Spinal cord (tissue), 10 donors: ENCODE measurements at places on chromosomes 1 and 21. TPM values are rescaled to one million over a fixed set of nuclear protein-coding genes. Genes with fewer than 3 reads are reported as not detected.

GRCh38 chr1:156746728-156747631 is 4.5 kb downstream of the HDGF start:
- peak; percentile 89 for DNase-seq

DNA sequence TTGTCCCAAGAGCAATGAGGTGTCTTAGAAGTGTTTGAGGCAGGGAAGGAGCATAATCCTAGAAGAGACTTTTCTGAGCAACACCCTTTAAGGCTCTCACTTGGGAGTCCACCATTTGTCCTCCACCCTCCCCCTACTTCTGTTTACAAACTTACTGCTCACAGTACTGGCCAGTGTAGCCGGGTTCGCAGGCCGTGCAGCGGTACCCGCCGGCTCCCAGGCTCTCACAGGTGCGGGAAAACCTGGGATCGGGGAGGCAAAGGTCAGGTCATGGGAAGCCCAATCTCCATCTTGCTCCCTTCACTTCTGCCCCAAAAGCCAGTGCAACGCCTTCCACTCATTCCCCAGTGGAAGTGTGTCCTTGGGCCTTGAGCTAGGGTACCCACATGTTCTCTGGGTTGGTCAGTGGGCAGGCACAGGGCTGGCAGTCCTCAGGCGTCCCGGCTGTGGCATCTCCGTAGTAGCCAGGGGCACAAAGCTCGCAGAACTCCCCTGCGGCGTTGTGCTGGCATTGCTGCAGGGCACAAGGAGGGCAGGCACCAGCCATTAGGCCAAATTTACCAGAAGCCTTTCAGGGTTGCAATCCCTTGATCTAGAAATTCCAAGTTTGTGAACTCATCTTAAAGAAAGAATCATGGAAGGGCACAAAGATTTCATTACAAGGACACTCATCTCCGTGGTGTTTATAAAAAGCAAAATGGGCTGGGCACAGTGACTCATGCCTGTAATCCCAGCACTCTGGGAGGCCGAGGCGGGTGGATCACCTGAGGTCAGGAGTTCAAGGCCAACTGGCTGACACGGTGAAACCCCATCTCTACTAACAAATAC is 49.8 kb downstream of the LDLRAD2 start:
- DNase-seq, result no peak

DNA sequence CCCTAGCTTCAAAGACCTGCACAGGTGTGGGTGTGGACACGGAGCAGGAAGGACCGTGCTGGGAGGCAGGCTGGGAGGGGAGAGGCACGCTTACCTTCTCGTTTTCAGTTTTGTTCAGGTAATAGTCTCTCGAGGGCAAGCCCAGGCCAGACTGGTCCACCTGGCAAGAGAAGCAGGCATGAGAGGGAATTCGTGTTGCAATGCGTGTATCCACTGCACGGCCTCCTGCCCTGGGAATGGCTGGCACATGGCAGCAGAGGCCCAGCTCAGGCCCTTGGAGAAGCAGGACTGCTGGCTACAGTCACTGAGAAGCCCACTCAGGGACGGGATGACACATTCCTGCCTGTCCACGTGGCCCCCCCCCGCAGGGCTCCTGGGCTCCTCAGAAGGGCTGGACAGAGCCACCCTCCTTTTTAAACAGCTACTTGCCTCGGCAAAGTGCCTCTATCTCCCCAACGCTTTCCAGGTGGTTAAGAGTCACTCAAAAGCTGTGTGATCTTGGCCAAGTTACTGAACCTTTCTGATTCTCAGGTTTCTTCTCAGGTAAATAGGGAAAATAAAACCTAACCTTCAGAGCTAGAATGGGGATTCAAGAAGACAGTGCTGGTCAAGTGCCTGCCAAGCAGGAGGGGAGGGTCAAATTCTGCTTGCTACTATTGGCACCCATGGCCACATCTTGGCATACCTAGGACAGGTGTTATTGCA is 32.7 kb downstream of the ECE1 start:
- no peak for DNase-seq

- DNase-seq, result peak; percentile 54
Measured at GRCh38 chr1:198678301-198678836, 39.5 kb downstream of the PTPRC start.

Gene HAO2
- total RNA-seq, result not detected

Gene SPRR3
- not detected for total RNA-seq

DNA sequence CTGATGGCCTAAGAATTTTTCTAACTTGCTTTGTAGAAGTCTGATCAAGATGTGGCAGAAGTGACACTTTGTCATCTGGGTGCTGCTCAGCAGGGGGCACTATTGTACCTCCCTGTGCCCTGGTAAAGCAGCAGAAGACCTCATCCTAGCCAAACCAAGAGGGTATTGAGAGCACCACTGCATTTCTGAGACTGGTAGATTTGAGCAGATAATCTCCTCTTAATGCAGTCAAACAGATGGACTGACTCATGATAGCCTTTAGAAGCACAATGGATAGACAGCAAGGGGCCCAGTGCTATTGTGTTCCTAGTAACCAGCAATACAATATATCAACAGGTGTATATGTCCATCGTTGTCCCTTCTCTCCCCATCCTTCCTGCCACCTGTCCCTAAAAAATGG is 5.7 kb downstream of the TPM3 start:
- no peak for DNase-seq

DNA sequence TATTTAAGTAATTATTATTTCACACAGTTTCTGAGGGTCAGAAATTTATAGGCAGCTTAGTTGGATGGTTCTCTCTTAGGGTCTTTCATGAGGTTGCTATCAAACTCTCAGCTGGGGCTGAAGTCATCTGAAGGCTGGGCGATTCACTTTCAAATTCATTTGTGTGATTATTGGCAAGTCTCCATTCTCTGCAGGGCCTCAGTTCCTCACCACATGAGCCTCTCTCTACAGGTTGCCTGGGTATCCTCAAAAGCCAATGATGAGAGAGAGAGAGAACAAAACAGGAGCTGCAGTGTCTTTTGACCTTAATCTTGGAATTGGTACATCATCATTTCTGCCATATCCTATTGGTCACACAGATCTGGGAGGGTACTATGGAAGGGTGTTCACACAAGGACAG is 29.6 kb upstream of the COG2 start:
- DNase-seq, result no peak

DNA sequence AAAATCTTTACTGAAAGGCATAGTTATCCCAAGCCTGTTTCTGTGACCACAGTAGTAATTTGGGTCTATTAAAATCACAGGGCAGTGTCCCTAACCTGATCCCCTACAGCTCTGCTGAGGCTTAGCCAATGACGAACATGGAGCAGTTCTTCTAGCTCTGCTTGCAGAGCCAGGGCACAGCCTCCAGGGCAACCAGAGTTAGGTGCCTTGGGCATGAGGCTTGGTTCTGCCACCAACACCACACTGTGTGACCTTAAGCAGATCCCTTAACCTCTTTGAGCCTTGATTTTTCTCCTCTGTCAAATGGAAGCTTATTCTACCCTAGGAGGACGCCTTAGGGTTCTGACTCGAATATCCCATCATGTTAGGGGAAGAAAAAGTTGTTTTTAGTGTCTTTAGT is 86.7 kb upstream of the TLR5 start:
- DNase-seq, result no peak
